ENCODE measurements at places on chromosomes 5 and 9.

DNA sequence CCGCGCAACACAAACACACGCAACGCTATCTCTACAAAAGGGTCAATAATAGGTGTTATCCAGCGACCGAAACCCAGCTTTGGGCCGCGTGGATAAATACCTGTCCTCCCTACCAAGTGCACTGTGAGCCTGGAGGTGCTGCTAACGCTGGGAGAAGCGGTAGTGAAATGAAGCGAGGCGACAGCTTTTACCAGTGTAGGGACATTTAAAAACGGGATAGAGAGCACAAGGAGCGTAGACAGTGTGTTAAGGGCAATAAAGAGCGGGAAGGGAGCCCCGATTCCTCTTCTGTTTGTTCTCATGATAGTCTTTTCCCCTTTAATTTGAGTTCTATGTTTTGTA, 421 bp upstream of the DEPDC1B start:
- DNase-seq: no peak

DNA sequence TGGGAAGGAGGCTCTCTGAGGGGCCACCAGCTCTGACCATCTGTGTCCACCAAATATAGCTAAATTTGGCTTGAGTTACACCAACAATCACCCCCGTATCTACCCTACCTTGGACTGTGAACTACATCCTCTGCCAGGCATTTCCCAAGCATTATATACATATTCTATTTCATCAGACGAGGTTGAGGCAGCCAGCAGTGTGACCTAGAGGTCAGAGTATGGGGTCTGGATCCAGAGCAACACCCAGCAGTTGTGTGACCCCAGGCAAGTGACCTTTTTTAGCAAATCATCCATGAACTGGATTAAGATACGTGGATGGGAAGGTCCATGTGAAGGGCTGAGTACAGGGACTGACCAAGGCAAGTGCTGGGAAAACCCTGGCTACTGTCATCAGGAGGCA, 180.6 kb downstream of the HSPA4 start:
- no peak for DNase-seq

- no peak for DNase-seq
Observed at GRCh38 chr5:3092211-3092610, 340.7 kb upstream of the IRX2 start.

GRCh38 chr5:119396030-119396664, 40.3 kb downstream of the TNFAIP8 start:
- DNase-seq: no peak

DNA sequence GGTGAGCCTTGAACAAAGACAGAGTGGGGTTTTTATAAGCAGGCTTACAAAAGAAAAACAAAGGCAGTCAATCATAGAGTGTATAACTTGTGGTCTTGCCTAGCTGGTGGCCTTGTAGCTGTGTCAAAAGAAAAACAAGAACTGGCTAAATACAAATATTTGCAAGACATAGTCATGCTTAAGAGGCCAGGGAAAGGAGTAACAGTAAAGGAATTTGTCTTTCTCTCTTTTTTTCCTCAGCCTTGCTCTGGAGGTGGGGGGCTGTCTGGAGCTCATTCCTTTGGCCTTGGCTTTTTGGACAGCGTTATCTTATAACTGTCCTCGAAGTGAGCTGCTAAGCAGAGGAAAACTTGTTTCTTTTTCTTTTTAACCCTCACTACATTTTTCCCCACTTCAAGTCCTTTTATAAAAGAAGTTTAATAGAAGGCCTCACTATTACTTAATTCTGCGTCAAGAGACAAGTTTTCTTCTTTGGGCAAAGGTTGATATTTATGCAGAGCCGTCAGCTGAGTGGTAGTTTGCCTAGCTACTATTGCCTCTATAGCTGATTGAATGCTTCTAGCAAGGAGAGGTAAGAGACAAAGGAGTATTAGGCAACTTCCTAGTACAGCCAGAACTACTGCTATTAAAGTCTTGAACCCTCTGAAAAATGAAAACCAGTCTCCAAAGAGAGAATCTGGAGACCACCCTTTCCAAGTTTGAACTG, 14.3 kb downstream of the CEL start:
- no peak for DNase-seq

- DNase-seq: no peak
Observed at GRCh38 chr5:162268694-162269481, 201.3 kb downstream of the GABRG2 start.

DNA sequence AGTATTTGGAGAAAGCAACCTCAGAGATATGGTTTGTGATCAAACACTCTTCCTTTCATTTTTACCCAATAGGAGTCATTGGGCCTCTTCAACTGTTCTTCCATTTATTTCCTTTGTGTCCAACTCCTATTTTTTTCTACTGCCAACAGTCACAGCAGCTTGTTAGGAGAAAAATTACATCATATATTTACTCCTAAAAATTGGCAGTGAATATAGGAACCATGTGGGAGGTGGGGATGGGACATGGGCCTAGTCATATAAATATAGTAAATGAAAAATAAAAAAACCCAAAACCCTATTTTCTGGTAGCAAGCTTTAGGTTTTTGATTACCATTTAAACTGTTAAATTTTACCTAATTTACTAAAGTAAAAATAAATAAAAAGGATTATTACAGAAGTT, 134.9 kb upstream of the MPDZ start:
- DNase-seq: no peak
